ENCODE measurements at places on chromosomes 11 and 22.
A peak's percentile ranks its signal among the peaks of the same experiment; 100 is the strongest.

- no peak for DNase-seq
These were observed 8.6 kb downstream of the TCN1 start for GRCh38 chr11:59857439-59858434.

DNA sequence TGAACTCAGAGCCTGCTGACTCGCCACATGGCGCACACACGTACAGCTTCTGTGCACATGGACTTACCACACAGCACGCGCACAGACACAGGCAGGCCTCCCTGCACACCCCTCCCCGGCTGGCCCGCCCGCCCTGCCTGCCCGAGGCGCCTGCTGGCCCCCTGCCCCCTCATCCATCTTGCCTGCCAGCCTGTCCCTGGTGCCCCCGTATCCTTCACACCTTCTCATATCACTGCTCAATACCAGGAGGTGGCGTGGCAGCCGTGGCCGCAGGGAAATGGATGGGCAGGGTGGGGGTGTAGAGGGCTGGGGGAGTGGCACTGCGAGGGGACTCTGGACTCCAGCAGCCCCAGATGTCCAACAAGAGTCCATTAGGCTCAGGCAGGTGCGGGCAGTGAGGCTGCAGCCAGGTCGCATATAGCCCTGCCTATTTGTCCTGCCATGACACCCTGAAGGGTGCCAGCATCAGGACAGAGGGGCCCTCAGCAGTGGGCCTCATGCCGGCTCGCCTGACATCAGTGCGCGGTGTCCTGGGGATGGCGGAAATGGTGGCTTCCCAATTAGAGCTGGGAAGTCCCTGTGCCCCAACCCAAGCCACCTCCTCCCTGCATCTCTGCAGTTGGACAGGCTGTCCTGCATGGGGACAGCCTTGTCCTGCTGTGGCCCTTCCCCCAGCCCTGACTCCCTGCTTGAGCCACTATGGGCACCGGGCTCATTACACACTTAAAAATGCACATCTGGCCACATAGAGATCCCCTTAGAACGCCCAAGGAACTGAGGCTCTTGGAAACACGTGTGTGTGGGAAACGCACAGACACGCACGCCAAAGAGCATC, 2.0 kb upstream of the TBX10 start:
- DNase-seq = no peak

- no peak for DNase-seq
These were observed 74.0 kb upstream of the ATXN10 start for GRCh38 chr22:45597460-45598192.

GRCh38 chr11:61071208-61071681, 31.0 kb upstream of the CD5 start:
- DNase-seq = no peak

- no peak for DNase-seq
These were observed 18.1 kb upstream of the RDX start for GRCh38 chr11:110314366-110315095.

GRCh38 chr11:4543561-4543960, 1.4 kb upstream of the OR52M1 start:
- DNase-seq = no peak

GRCh38 chr11:76918941-76919386, 58.2 kb downstream of the ACER3 start:
- peak; percentile 45 for DNase-seq

- DNase-seq = peak; percentile 61
These were observed at the start of gene HSPA8 for GRCh38 chr11:123061403-123062157. TSS of gene HSPA8 (minus strand) at chr11:123062136. CDS start at chr11:123061324, 812 bp downstream.

DNA sequence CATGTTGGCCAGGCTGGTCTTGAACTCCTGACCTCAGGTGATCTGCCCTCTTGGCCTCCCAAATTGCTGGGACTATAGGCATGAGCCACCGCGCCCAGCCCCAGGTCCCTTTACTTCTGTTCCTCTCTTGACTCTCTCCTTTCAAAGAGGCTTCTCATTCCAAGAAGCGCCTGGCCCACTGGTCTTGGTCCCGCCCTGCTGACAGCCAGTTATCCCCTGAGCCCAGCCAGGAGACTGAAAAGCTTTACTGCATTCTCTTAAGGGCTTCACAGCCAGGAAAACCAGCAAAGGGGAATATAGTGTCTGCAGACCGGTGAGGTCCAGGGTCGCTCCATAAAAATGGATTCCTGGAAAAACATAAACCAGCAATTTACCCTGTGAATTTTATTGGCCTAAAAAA, 68.3 kb downstream of the NFAM1 start:
- DNase-seq = no peak

- no peak for DNase-seq
These were observed 42.7 kb upstream of the MOB2 start for GRCh38 chr11:1529286-1529685.

- DNase-seq = peak; percentile 41
These were observed 548.5 kb downstream of the BUD13 start for GRCh38 chr11:116224154-116224888.

DNA sequence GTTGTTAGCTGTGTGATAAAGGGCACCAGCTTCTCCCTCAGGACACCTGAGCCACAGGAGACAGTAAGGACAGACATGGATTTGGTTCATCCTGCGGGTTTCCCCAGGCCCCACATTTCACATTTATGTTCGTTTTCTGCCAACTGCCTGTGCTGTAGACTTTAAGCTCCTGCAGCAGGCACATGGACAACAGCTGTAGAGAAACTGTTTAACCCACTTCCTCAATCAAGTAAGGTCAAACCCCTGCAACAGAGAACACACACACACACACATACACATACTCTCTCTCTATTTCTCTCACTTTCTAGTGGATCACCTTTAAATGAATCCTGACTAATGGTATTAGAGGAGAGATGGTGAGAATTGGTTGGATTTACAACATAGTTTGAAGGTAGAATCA, 90.7 kb downstream of the C11orf87 start:
- DNase-seq = no peak

DNA sequence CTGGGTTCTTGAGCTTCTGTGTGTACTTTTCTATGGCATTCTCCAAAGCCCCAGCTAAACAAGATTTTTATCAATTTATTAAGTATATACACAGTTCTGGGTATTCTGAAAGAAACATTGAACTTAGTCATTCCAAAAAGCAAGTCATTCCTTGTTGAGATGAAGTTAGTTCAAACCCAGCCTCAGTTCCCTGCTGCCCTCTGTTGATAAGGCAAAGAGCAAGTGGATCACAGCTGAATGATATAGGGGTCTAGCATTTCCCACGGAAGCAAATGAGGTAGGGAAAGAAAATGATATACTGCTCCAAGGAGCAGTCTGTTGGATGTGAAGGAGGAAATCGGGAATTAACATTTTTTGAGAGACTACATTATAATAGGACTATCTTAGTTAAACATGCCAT, 841.8 kb upstream of the TENM4 start:
- DNase-seq = no peak

DNA sequence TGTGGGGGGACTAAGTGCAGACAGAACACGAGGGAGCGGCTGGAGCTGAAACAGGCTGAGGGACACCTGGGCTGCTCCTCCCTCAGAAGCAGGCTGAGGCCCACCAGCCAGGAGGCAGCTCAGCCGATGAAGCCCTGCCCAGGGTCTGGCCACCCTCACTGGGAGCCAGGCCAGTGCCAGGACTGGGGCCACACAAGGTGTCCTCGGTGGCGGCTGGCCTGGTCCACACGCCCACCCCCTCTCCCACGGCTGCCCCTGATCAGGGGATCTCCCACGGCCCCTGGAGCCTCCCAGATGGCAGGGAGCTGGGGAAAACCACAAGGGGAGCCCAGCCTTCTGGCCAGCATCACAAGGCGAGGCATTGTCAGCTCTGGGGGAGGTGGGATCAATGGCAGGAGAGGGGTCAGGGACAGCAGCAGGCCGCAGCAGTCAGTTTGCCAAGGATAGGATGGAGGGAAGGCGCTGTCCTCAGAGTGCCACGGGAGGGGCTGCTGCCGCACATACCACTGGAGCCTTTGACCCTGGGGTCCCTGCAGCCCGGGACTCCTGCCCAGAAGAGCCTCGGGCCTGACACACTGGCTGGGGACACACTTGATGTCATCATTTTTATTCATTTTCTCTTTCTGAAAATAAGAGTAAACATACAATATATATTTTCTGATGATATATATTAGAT, 11.7 kb upstream of the RASL10A start:
- no peak for DNase-seq

GRCh38 chr22:41563051-41563711, 2.4 kb downstream of the CSDC2 start:
- no peak for DNase-seq

GRCh38 chr11:118275176-118275575, 11.1 kb upstream of the MPZL2 start:
- DNase-seq = no peak

- DNase-seq = no peak
These were observed 230.0 kb downstream of the CTTN start for GRCh38 chr11:70628176-70628854.

GRCh38 chr22:26169315-26170111, at the start of gene SEZ6L:
TSS of gene SEZ6L (plus strand) at chr22:26169462. CDS start at chr22:26169670, 208 bp downstream.
- DNase-seq = peak; percentile 61

DNA sequence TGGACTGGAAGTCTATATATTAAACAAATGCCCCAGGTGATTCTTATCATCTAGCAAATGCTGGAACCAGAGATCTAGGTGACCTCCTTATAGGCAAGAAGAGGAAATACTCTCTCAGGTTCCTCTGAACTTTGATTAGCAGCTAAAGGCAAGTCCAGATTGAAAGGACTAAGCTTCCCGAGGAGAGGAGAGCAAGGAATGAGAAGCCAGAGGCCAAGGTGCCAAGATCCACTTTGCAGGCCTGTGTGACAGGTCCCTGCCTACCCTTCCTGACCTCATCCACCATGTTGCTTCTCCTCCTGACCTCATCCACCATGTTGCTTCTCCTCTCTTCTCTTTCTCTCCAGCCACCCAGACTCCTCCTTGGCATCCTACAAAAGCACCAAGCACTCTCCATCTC, 173.2 kb downstream of the LARGE1 start:
- no peak for DNase-seq

- DNase-seq = no peak
These were observed 3.1 kb upstream of the MYEOV start for GRCh38 chr11:69290806-69291205.

DNA sequence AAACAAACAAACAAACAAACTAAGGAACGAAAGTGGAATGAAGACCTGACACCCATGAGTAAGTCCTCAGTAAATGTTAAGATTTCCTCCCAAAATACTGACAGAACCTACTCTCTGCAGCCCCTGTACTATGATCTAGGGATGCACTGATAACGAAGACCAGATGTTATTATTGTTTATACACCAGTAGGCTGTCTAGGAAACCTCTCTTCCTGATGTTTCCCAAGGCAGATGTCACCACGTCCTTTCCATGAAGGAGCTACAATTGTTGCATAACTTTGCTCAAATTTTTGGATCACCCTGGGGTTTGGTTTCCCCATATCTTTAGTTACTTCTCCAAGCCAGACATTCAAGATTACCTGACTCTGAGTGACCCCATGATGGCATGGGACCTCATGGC, 340.7 kb downstream of the MIAT start:
- no peak for DNase-seq

DNA sequence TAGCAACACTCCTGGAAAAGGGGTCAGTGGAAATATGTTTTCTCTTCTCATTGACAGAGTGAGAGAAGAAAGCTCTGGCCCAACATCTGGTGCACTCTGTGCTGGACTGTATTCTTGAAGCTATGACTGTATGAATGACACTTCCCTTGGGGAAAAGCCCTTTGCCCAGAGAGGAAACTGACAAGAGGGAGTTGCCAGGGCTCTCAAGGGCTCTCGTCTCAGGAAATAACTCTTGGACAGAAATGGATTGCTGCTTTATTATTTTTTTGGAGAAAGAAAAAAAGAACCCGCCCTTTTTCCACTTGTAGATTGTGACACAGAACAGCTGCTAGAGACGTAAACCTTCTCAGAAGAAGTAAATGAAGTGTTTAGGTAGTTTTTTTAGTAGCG, 11.4 kb downstream of the ETS1 start:
- DNase-seq = no peak

- no peak for DNase-seq
These were observed 12.5 kb downstream of the KMT5B start for GRCh38 chr11:68200639-68201038.

DNA sequence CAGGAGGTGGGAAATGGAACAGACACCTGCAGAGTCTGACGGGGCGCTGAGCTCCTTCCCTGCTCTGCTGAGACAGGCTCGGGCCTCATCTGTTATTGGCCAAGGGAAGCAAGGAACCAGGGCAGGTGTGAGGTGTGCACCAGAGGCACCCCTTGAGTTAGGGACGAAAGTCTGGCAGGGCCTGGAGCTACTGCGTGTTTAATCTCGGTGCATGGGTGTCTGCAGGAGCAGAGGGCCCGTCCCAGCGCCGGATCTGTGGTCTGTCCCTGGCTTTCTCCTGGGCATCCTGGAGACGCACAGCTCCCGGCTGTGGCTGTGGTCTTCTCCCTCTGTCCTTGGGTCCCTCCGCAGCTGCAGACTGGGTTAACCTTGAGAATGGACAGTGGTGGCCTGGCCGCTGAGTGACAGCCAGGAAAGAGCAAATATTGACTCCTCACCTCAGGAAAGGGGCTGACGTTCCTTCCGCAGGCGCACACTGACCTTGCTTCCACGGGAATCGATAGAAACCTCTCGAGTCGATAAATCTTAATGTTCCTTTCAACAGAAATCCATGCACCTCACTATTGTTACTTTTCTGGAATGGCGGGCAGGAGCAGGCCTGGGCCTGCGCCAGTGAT, 975.6 kb downstream of the BRD1 start:
- DNase-seq = no peak

DNA sequence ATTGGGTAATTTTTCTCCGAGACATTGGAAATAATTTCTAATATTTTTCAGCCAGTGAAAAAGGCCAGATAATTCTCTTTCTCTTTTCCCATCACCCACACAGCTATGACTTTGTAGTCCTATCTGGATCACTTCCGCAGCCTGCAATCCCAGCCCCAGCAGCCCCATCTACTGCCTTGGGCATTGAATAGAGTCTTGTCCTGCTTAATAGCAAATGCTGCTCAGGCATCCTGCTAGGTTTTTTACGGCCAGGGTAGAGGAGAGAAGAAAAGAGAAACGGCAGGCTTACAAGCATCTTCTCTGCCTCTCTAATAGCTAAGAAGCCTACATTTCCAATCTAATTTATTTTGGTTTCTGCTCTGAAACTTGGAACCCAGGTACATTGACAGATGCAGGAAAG, 154.3 kb upstream of the B3GAT1 start:
- DNase-seq = no peak

DNA sequence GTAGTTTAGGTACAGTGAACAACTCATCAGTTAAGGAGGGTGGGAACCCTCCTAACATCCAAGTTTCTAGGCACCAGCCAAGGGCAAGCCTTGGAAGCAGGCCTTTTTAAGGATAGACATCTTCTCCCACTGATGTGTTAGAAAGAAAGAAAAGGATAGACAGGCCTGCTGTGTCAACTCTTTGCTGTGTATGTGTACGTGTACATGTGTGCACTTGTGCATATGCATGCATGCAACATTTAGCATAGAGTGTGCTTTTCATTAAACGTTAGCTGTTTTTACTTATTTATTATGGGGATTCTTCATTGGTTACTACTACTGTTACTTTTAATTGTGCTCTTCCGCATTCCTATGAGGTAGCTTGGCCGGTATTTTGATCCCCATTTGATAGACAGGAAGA, 36.1 kb downstream of the RNF169 start:
- no peak for DNase-seq

DNA sequence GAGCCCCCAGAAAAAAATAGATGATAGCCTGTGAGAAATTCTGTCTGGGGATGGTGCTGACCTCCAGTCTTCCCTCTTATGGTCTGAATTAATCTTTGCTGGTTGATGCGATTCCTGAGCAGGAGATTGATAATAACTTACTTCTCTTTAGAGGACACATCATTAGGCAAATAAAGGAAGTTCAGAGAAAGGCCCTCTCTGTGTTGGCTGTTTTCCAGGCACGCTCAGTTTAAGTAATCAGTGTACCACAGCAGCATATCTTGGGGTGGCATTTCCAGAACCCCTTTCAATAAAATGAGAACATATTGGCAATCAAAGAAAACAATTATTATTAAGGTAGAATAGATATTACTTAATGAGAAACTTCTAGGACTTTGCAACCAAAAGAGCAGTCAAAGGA, 1129.3 kb upstream of the RAG2 start:
- no peak for DNase-seq

Measured in NCI-H345 (cell line).